ENCODE measurements at places on chromosomes 3 and 15.

DNA sequence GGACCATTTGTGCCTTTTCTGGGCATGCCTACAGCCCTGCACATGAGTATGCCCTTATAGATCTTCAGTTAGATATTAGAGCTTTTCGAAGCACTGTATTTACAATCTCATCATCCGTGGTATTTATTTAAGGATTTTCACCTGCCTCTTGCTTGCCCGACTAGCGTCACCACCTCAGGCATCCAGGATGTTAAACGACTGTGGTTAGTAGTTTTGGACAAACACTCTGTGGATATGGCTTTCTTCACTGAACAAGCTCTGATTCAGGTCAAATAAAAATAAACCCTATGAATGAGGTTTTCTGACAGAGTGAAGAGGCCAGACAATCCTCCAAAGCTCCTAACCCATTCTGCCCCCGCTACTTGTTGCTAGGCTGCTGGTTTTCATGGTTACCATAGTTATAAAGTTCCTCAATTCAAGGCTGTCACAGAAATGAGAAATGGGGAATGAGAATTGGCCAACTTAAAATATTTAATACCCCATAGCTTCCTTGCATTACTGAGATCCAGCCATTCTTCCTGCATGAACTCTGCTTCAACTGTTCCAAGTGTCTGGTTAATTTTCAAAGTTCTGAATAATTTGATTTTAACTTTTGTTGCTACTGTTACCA lies 440.1 kb downstream of the GABRG3 start:
- no peak for DNase-seq

DNA sequence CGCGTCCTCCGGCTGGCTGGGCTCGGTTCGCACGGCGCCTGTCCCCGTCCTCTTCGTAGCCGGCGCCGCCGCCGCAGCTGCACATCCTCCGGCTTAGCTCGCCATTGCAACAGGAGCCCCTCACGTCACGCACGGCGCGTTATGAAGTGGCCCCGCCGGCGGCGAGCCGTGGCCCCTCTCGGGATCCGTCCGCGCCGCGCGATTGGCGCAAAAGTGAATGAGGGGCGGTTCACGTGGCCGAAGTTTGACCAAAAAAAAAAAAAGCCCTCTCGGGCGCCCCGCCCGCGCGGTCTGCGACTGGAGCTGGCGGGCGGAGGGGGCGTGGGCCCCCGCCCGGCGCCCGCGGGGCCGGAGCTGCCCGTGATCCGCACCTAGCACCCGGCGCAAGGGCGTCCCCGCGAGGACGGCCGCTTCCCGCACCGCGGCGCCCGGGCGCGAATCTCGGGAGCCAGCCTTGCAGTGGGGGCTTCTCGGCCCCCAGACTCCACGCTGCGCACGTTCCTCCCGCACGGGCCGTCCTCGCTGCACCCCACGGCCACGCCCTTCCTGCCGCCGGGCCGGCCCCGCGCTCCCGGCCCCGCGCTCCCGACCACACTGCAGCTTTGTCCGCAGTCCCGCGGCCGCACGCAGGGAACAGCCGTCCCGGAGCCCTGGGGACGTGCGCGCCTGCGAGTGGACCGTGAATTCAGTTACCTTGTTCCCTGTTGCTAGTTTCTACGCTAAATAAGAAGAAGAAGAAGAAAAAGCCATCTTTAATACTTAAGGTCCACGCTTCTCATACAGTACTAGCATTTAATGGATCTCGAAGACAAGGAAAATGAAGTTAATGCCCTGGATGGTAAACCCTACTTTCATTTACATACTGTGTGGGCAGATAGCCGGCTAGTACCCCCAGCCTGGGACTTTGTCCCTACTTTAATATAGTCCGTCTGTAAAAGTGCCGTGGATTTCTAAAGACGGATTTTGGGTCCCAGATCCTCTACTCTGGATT lies at the start of gene CHSY1:
CHSY1 (minus strand) TSS at position 219 of the 991 bp plus-strand sequence. CDS start 592 bp downstream, outside the sequence.
- DNase-seq = peak; percentile 72

GRCh38 chr15:71093054-71094024 lies 21.9 kb upstream of the THSD4 start:
- no peak for DNase-seq

DNA sequence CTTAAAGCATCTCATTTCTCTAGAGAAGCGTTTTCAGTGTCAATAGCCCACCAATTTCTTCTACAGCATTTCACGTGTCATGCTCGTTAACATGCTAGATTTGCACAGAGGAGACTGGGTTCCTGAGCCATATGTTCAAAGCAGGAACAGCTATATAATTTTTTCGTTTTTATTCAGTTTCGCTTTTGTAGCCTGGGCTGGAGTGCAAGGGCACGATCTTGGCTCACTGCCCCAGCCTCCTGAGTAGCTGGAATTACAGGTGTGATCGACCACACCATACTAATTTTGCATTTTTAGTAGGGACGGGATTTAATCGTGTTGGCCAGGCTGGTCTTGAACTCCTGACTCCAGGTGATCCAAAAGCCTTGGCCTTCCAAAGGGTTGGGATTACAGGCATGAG lies 6.6 kb upstream of the SLMAP start:
- DNase-seq = no peak

- no peak for DNase-seq
Observed at GRCh38 chr3:53227993-53228885, 27.6 kb downstream of the TKT start.

DNA sequence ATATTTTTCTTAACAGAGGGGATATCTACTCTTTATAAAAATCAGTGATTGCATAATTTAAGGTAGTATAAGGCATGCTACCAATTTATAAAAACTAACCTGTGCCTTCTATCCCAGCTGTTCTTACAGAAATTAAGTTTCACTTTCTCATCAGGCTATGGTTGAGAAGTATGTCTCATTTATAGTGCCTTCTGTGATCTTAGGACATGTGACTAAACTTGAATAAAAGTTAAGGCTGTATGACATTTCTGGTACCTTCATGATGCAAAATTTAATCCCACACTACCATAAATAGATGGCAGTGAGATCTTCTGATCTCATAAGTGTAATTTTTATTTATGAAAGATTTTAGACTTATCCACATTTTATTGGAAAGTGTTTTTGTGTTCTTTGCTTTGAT lies 12.6 kb downstream of the TIPARP start:
- no peak for DNase-seq

- DNase-seq = no peak
Observed at GRCh38 chr3:127959873-127960272, 44.8 kb downstream of the KBTBD12 start.

- no peak for DNase-seq
Observed at GRCh38 chr3:11996480-11996879, 7.7 kb upstream of the SYN2 start.

DNA sequence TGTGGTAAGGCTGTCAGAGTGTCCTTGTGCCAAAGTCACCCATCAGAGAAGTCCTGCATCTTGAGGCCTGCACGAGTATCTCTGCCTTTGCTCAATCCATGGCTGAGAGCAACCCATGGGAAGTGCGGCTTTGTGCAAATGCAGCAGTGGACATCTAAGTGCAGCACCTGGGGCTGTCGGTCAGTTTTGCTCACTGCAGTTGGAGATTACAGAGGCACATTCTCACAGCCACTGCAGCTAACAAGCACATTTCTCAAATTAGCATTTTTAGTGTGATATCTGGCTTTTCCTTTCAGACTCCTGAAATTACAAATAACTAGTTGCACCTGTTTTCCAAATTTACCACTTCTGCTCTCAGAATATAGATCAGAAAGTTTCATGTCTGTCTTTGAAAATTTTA lies 81.5 kb upstream of the DAZL start:
- no peak for DNase-seq

GRCh38 chr3:140391061-140391460 lies 286.8 kb upstream of the TRIM42 start:
- DNase-seq = no peak

- DNase-seq = no peak
Observed at GRCh38 chr3:151971814-151972579, 98.6 kb downstream of the SUCNR1 start.

DNA sequence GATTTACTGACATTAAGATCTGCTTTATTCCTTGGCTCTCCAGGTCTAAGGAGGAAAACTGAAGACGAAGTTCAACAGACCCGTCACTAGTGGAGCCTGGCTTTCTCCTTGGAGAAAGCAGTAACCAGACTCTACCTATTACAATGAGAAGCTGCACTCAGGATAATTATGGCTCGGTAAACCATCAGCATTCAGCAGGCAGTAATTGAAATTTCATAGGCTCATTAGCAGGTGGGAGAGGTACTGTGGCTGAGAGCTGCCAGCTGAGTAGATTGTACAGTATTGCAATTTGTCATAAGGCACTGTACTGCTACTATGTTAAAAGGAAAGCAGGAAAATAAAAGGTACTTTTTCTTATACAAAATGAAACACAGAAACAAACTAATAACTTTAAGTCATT lies 51.2 kb downstream of the CHAC1 start:
- no peak for DNase-seq

DNA sequence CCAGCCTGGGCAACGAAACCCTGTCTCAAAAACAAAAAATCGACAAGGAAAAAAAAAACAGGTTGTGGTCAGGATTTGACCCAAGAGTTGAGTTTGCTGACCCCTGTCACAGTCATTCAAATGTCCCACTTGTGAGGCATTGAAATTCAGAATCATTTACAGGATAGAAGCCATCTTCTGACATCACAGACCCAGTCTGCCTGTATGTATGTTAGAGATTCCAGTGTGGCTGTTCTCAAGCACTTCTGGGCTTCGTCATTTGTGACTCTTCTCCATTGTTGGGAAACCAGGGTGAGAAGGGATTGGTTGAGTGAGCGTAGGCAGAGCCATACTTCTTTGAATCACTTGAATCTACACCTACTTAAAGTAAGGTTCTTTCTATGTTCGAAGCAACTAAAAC lies 57.1 kb downstream of the LMLN start:
- no peak for DNase-seq

GRCh38 chr15:51816611-51817010 lies 12.8 kb upstream of the TMOD3 start:
- DNase-seq = no peak

DNA sequence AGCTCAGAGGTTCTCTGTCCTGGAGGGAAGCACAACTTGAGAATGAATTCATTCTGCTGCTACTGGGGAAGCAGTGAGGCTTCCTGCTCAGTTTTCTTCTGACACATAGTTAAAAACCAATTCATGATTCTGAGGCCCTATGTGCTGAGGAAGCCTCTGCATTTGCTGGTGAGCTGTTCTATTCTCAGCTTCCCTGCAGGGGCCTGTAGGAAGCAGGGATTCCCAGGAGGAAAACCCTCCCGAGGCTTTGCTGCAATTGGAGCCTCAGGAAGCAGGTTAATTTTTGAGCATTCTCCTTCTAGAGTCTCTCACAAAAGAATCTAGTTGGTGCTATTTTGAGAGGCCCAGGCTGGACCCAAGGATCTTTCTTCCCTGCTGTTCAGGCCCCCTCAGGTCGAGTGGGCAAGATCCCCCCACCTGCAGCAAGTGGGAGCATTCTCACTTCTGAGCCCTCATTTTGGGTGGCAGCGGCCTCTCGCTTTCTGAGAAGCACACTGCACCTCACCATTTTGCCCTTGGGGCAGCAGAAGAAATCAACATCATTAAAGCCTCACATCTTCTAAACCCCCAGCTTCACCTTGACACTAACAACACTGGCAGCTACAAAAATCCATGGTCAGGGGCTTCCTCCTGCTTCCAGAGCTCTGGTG lies 197.5 kb upstream of the TSC22D2 start:
- no peak for DNase-seq

DNA sequence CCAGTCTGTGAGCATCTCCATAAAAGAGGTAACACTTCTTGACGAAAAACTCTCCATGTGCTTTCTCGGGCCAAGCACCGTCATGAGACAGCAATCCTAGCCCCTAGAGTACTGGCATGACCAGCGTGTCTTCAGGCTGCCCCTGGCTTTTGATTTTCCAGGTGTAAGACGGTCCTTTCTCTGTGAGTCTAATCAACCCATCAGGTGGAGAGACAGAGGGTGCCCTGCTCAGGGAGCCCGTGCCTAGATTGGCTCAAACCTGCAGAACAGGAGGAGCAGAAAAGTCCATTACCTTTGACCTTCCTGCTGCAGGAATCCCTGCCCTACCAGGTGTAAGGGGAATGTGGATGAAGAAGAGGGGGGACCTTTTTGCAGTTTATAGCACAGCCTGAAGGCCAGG lies 109.5 kb upstream of the CHRM5 start:
- no peak for DNase-seq

DNA sequence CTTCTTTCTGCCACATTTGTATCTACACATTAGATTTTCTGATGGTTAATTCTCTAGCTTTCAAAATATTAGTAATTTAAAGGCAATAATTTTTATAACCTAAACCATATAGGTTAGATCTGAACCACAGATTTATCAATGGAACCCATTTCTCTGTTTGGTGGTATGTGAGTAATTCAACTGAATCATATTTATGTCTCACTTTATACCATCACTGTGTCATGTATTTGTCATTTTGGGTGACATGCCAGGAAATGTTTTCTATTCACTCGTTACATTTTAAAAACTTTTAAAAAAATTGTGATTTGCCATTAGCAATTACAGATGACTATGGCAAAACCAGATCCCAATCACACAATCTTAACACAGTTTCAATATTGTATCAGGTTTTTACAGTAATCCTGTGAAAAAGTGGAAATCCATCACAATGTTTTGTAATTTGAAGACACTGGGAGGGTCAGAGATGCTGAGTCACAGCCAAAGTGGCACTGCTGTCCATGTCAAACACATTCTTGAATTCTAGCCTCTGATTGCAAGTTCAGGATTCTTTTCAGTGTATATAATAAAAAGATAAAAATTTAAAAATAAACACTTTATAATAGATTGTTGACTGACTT lies 356.0 kb upstream of the RBMS3 start:
- no peak for DNase-seq

GRCh38 chr15:34311563-34311962 lies 26.0 kb downstream of the SLC12A6 start:
- no peak for DNase-seq

GRCh38 chr15:70766597-70766996 lies 3.2 kb upstream of the UACA start:
- no peak for DNase-seq

DNA sequence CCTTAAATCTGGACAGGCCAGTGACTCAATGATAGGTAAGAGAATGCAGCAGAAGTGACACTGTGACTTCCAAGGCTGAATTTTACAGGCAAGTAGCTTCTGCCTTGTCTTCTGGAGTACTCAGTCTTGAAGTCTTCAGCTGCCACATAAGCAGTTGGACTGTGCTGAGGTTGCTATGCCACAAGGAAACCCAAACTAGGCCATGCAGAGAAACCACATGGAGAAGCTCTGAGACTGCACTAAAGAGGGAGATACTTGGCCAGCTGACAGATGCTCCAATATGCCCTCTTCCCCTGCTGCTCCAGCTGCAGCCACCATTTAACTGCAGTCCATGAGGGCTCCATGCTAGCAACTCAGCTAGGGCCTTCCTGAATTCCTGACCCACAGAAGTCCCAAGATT lies 119.4 kb upstream of the GADL1 start:
- no peak for DNase-seq

GRCh38 chr15:73940061-73940981 lies 14.1 kb downstream of the LOXL1 start:
- no peak for DNase-seq

DNA sequence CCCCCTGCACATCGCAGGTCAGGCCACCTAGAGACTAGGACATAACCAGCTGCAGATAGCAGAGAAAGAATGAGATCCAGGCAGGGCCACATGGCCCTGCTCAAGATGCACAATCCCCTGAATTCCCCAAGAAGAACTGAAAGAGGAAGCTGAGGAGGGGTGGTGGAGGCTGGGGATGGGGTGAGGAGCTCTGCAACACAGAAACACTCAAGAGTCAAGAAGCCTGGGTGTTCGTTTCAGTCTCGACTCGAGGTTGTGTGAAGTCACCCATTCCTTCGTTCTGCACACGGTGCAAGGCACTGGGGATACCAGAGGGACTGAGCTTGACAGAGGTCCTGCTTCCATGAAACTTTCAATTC lies 62.0 kb downstream of the TLE3 start:
- no peak for DNase-seq

GRCh38 chr15:98674336-98674735 lies 26.0 kb downstream of the IGF1R start:
- DNase-seq = no peak

All from stimulated activated CD8-positive, alpha-beta memory T cell treated with anti-CD3 and anti-CD28 coated beads, Interleukin-7, amount 100 ng/mL, for 4 hours (primary cell).